NCI-H1930 (cell line): ENCODE measurements at places on chromosomes 5 and 9.

- DNase-seq = no peak
Measured at GRCh38 chr9:94645901-94646300, 6.6 kb upstream of the FBP1 start.

DNA sequence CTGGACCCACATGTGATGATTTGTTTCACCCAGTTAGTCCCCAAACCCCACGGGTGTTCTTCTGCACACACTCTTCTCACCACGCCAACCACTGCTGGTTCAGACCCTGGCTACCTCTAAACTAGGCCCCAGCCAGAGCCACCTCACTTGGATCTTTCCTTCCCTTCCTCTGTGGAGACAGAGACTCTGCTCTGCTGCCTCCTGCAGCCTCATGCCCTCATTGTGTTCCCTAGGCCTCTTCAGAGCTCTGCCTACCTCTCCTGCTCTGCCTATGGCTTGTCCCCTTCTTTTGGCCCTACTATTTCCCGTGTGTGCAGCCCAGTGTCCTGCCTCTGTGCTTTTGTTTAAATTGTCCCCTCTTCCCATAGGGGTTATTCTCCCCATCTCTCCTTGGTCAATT is 79.7 kb downstream of the ARHGAP26 start:
- no peak for DNase-seq

- no peak for DNase-seq
Measured at GRCh38 chr9:70177121-70177520, 81.7 kb upstream of the SMC5 start.

DNA sequence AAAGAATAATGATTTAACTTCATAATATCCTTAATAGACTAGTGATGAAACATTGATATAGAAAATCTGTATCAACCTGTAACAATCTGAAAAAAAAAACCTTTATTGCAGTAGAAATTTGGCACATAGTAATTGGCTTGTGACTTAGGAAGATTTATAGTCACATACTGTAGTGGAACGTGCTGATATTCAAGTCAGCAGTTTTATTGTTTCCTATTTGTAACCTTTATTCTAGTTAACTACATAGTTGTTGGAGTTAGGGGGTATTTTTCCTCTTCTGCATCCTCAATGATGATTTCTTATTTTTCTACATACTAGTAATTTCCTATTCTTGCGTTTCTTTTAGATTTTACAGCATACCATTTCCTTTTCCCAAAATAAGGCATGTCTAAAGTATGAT is 14.5 kb upstream of the LRRC70 start:
- DNase-seq = no peak

DNA sequence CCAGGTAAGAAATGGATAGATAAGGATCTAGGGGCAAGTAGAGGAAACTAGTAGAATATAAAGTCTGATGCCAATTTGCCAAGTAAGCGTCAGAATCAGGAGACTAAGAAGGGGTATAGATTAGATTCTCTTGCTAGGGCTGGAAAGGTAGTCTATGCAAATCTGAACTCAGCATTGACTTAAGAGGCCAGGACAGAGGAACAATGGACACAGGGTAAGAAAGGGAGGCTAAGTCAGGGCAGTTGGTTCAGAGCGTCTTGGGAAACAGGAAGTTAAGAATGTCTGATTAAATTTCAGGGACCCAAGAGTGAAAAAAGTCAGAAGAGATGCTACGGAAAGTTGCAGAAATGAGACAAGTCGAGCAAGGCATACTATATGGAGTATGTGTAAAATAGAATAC is 263.2 kb upstream of the HAPLN1 start:
- DNase-seq = no peak

DNA sequence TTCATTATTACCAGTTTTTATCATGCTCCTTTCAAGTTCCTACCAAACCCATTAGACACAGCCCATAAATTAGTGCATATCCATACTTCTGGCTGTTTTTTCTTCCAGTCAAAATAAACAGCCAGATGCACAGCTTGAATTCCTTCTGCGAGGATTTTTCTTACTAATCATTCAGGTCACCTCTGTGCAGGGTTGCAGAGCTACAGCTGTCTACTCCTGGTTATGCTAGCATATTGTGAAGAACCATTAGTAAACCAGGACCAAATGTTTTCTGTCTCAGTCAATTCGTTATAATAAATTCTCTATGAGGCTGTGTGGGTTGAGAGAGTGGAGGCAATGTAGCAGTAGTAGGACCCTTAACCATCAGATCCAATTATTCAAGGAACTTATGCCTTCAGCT is 8.1 kb upstream of the MINAR2 start:
- DNase-seq = no peak

DNA sequence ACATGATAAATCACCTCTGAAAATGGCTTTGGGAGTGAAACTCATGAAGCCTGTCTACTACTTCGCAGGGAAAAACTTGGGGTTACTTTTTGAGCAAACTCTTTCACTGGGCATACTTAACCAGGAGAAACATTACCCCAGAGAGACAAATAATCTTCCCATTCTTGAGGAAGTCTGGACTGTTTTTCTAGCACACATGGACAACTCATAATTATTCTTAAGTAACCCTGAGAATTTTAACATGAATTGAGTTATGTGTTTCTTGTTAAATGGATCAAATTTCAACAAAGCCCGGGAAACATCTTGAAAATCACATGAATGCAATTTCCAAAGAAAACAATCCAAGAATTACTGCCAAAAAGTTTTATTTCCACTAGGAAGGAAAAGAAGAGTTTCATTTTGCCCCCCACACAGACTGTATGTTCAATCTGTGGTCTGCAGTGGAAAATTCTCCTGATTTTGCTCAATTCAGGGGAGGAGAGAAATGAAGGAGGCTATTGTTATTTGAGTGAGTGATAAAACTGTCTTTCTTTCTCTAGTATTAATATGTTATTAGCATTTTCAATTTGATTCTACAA is 564.8 kb upstream of the CLINT1 start:
- no peak for DNase-seq

DNA sequence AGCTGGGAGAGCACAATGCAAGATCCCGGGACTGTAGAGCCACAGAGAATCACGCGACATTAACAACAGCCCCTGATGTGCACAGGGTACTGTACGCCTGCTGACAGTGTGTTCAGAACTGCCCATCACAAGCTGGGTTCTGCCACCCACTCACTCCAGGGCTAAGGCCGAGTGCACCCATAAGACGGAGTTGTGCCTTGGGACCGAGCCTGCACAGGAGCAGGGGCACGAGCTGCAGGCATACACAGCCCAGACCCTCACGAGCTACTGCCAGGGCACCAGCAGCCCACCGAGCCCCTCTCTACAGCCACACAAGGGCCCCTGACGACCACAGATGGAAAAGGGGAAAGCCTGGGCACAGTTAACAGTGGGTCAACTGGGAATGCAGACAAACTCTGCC is 67.8 kb downstream of the CAMSAP1 start:
- DNase-seq = no peak

- DNase-seq = no peak
Measured at GRCh38 chr5:174721530-174722432, 2.6 kb upstream of the MSX2 start.

- no peak for DNase-seq
Measured at GRCh38 chr5:38739705-38740045, 106.1 kb upstream of the OSMR start.

DNA sequence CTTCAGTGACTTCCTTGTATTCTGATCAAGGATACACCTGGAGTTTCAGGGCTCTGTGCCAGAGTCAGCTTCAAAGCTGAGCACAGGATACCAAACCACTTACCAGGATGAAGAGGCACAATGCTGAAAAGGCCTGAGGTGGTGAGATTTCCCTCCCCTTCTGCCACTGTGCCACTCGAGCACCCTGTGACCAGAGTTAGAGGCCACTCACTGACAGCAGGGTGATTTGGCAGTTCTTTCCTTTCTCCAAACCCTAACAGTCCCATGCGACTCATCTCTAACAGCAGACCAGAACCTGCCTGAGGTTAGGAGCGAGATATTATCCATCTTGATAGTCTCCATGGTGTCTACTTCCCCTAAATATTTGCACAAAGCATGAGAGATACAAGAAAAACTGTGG is 1.8 kb downstream of the PLGRKT start:
- no peak for DNase-seq

- DNase-seq = no peak
Measured at GRCh38 chr5:67381236-67381880, 184.8 kb upstream of the CD180 start.

GRCh38 chr5:92544036-92544435 is 1037.0 kb downstream of the NR2F1-AS1 start:
- no peak for DNase-seq

DNA sequence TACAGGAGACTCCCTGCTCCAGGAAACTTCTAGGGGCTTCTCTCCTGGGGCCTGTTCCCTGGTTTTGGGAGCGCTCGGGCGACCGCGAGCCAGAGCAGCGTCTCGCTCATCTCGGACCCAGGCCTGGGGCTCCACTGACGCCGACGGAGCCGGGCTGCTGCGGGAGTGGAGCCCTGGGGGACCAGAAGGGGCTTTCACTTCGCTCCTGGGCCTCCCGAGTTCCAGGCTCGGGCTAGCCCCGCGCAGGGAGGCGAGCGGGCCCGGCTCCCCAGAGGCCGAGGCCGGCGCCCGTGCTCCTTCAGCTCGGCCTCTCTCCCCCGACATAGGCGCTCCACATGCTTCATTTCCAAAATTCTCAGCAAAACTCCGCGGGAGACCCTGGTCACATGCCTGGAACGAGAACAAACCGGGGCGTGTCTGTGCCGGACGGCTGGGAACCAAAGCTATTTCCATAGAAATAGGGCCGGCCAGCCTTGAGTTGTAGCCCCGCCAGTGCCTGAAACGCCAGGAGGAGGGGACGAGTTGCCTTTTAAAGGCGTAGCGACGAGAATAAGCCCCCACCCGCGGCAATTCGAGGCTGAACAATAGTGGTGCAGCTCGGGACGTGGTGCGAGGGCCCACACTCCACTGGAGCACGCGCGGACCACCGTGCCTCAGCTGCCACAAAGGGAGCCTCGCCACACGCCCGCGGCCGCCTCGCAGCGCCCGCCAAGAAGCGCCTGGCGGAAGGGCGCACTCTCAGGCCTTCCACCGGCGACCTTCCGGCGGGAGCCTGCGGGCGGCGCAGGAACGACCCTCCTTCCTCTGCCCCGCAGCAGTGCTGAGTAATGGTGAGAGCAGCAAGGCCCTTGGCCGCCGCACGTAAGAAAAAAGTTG is 1.1 kb upstream of the G3BP1 start:
- peak; percentile 63 for DNase-seq

DNA sequence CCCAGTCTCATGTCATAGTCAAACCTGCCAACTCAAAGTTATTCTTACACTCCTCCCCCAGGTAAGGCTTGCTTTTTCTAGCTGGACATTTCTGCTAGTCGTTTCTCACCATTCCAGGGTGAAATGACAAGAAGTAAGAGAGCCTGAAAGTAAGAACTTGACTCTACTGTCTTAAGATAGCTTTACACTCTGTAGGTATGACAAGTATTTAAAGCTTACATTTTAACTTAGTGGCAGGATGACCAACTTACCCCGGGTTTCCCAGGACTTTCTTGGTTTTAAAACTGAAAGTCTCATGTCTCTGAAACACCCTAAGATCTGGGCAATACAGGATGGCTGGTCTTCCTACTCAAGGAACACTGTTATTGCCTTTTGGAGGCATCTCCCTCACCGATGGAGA is 67.5 kb upstream of the PIK3R1 start:
- DNase-seq = no peak

DNA sequence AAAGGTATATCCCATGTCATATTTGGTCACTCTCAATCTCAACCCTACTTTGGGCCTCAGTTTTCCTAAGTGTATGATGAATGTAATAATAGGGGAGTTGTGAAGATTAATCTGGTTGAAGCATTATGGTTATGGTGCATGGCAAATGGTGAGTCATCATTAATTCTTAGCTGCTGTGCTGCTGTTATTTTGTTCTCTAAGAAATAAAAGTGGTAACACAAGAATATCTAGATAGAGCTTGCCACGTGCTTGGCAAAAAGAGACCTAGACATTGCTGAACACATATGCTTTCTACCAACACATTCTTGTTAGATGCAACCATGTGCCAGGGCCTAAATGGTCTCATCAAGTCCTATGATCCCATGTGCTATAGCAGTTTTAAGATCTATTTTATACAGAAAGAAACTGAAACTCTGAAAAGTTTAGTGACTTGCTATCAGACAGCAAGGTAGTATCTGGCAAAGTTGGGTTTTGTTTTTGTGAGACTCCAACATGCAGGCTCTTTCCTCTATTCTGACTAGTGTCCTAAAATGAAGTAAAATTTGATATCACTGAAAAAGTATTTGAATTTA is 699.9 kb upstream of the MEF2C start:
- DNase-seq = no peak

DNA sequence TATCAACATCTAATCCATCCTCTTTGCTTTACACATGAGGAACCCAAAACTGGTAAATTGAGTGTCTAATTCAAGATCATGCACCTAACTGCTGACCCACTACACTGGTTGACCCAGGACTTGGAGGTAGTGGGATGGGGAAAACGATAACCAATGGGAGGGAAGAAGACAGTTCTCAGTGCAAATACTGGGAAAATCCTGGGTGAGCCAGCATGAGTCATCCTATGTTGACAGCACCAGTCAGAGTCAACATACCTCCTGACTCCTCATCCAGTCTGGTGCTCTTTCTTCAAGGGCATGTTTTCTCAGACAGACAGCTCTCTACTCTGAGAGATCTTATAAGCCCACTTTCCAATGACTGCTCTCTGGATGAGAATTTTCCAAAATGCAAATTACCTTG is 232.8 kb upstream of the PTGER4 start:
- no peak for DNase-seq

DNA sequence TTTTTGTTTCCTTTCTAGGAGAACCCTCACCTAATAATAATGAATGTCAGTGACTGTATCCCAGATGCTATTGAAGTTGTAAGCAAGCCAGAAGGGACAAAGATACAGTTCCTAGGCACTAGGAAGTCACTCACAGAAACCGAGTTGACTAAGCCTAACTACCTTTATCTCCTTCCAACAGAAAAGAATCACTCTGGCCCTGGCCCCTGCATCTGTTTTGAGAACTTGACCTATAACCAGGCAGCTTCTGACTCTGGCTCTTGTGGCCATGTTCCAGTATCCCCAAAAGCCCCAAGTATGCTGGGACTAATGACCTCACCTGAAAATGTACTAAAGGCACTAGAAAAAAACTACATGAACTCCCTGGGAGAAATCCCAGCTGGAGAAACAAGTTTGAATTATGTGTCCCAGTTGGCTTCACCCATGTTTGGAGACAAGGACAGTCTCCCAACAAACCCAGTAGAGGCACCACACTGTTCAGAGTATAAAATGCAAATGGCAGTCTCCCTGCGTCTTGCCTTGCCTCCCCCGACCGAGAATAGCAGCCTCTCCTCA is 87.1 kb downstream of the OSMR start:
- DNase-seq = no peak

GRCh38 chr5:10198021-10198420 is 51.7 kb downstream of the ATPSCKMT start:
- no peak for DNase-seq

- DNase-seq = no peak
Measured at GRCh38 chr5:50727149-50727496, 60.7 kb downstream of the PARP8 start.
